ENCODE measurements at places on chromosomes 11 and 22.

DNA sequence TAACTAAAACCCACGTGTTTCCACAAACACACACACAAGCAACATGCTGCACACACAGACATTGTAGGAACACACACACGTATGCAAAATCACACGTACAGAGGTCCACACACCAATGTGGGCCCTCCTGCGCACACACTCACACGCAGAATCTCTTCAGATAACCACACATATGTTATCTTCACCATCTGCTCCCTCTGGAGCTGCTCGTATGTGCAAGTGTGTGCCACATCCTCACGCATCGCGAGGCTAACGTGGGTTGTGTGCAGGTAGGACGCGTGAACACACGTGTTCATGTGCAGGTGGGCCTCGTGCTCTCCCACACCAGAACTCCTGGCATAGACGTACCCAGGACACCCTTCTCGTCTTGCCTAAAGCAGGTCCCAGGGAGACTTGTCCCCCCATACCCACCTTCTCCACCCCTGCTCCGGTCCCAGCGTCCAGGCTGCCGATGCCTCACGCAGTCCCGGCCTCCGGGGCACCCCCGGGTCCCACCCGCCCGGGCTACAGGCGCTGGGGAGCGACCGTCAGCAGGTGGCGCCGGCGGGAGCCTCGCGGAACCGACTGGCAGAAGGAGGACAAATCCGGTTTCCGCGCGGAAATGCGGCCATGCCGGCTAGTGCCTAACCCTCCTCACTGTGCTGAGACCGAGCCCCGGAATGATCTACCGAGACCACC is 10.3 kb upstream of the IGSF9B start:
- peaks cover 2% of the 10 kb centered on the region for H3K4me1 ChIP-seq
- no peak overlapping the region for H3K4me3 ChIP-seq
- peaks cover 21% of the 10 kb centered on the region for H3K27me3 ChIP-seq
- no peak overlapping the region for H3K27ac ChIP-seq

DNA sequence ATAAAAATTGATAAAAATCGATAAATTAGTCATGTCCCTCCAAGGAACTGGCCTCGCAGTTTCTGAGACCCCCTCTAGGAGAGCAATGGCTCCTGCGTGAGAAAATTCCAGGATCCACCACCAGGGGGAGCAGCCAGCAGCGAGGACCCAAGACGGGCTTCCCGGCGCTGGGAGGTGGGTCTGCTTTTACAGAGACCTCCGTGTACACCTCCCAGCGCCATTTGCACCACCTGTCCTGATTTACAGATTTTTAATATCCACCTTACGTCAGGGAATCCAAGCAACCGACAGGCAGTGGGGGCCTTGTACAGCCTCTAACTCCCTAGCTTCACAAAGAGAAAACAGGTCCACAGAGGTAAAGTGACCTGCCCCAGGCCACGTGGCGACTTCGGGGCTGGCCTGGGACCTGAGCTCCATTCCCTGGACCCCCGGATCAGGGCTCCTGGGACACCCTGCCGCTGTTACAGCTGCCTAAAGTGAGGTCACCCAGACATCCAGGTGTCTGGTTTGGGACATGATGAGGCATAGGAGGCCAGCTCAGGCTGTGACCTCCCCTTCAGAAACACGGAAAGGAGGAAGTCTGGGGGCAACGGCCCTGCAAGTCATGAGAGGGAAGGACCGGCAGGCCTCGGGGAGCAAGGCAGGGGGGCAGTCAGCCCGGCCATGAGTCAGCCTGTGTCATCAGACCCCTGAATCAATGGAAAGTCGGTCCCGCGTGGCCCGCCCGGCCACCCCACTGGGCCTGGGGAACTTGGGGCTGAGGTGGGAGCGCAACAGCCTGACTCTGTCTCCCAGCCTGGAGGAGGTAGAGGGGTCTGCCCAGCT is 3.5 kb downstream of the OSM start:
- H3K27me3 ChIP-seq, result no peaks in the 10 kb centered on the region
- no peaks in the 10 kb centered on the region for H3K36me3 ChIP-seq
- H3K4me3 ChIP-seq, result peak overlapping the region; percentile 57

- no peak for DNase-seq
- no peaks in the 10 kb centered on the region for H3K36me3 ChIP-seq
- no peak overlapping the region for H3K27ac ChIP-seq
- no peaks in the 10 kb centered on the region for H3K27me3 ChIP-seq
- peaks cover 9% of the 10 kb centered on the region for H3K4me1 ChIP-seq
- no peak overlapping the region for H3K4me3 ChIP-seq
Observed at GRCh38 chr11:82041764-82042163, 691.9 kb downstream of the FAM181B start.

DNA sequence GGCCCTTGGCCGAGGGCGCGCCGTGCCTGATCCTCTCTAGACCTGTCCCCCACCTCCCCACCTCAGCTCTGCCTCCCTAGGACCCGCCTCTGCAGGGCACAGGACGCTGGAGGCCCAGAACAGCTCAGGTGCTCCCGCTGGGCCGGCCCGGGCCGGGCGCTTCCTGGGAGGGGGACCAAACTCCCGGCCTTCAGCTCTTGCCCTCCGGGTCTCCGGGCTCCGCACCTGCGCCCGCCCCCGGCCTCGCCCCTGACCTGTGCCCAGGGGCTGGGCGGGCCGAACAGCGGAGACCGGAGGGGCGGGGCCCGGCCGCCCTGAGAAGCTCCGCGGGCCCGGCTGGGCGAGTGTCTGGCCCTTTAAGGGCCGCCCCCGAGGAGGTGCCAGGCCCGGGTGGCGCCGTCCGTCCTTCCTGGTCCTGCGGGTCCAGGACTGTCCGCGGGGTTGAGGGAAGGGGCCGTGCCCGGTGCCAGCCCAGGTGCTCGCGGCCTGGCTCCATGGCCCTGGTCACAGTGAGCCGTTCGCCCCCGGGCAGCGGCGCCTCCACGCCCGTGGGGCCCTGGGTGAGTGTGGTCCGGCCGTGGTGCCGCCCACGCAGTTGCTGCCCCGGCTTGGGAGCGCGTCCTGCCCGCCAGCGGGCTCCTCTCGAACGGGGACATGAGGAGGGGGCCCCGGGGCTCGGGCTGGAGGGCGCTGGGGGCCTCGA is at the start of gene SSH3:
SSH3 (plus strand) TSS at position 399 of the 703 bp plus-strand sequence; CDS start at position 495, 96 bp downstream.
- DNase-seq, result no peak
- peak within 1 kb of the TSS; percentile 63 for H3K4me3 ChIP-seq
- peaks cover 8% of the 10 kb centered on the region for H3K36me3 ChIP-seq
- no peaks in the 10 kb centered on the region for H3K27me3 ChIP-seq
- H3K27ac ChIP-seq, result peak within 1 kb of the TSS; percentile 71

GRCh38 chr11:69524291-69524882 is 42.9 kb downstream of the LINC01488 start:
- no peaks in the 10 kb centered on the region for H3K36me3 ChIP-seq
- peaks cover 8% of the 10 kb centered on the region for H3K4me1 ChIP-seq
- no peaks in the 10 kb centered on the region for H3K27me3 ChIP-seq
- H3K4me3 ChIP-seq, result no peak overlapping the region

GRCh38 chr11:57458060-57458409 is 2.3 kb upstream of the RTN4RL2 start:
- peaks cover 22% of the 10 kb centered on the region for H3K4me1 ChIP-seq
- no peak for DNase-seq
- H3K4me3 ChIP-seq, result peak overlapping the region; percentile 42
- H3K36me3 ChIP-seq, result no peaks in the 10 kb centered on the region
- H3K27me3 ChIP-seq, result peaks cover 53% of the 10 kb centered on the region
- no peak overlapping the region for H3K27ac ChIP-seq

- peak overlapping the region; percentile 59 for H3K4me3 ChIP-seq
- peak overlapping the region; percentile 94 for H3K27ac ChIP-seq
- no peak for DNase-seq
- no peaks in the 10 kb centered on the region for H3K27me3 ChIP-seq
- H3K36me3 ChIP-seq, result peaks cover 10% of the 10 kb centered on the region
- H3K4me1 ChIP-seq, result peaks cover 94% of the 10 kb centered on the region
Observed at GRCh38 chr11:128506356-128506755, 81.0 kb downstream of the ETS1 start.

- H3K27ac ChIP-seq, result peak overlapping the region; percentile 92
- H3K4me1 ChIP-seq, result peaks cover 76% of the 10 kb centered on the region
- no peak for DNase-seq
- no peaks in the 10 kb centered on the region for H3K27me3 ChIP-seq
- H3K36me3 ChIP-seq, result no peaks in the 10 kb centered on the region
Observed at GRCh38 chr11:12160680-12161079, 50.3 kb downstream of the MICAL2 start.

GRCh38 chr11:31651208-31651607 is 141.6 kb downstream of the ELP4 start:
- peaks cover 11% of the 10 kb centered on the region for H3K4me1 ChIP-seq
- H3K4me3 ChIP-seq, result no peak overlapping the region
- no peak overlapping the region for H3K27ac ChIP-seq
- H3K27me3 ChIP-seq, result no peaks in the 10 kb centered on the region

- H3K36me3 ChIP-seq, result no peaks in the 10 kb centered on the region
- H3K27me3 ChIP-seq, result no peaks in the 10 kb centered on the region
- H3K4me3 ChIP-seq, result no peak overlapping the region
- H3K4me1 ChIP-seq, result peaks cover 19% of the 10 kb centered on the region
- no peak overlapping the region for H3K27ac ChIP-seq
Observed at GRCh38 chr11:75320643-75321042, 30.8 kb downstream of the ARRB1 start.

DNA sequence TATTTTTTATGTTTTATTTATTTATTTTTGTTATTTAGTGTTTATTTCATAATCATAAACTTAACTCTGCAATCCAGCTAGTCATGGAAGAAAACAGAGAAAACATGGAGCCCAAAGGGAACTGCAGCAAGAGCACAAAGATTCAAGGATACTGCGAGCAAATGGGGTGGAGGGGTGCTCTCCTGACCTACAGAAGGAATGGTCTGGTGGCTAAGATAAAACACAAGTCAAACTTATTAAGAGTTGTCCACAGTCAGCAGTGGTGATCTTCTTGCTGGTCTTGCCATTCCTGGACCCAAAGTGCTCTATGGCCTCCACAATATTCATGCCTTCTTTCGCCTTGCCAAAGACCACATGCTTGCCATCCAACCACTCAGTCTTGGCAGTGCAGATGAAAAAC is 36.7 kb downstream of the STIM1 start:
- H3K36me3 ChIP-seq, result peaks cover 2% of the 10 kb centered on the region
- no peak overlapping the region for H3K27ac ChIP-seq
- no peaks in the 10 kb centered on the region for H3K27me3 ChIP-seq
- DNase-seq, result no peak
- no peak overlapping the region for H3K4me3 ChIP-seq

DNA sequence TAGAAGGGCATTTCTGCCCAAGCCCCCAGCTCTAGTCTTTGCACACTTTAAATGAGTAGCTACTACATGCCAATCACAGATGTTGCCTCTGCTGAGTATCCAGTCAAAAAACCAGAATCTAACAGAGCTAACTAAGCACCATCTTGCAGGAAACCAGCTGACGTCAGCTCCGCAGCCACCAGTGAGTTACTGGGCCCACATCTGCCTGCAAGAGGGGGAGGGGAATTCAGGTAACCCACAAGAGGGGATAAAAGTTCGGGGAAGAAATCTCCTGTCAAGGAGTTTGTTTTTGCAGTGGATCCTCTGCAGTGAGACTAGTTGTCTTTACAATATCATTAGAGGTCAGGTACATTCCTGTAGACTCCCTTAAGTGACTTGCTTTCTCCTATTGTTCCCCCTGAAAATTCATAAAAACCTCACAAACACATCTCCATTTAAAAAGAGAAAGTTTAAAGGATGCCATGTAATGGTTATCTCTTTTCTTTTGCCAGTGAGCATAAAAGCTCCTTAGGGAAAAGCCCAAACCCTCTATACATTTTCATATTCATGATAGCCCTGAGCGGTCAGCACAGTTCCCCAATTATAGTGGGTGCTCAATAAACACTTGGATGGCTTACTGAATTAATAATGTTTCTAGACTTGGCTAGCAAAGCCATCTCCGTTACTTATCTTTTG is 9.3 kb downstream of the CD44 start:
- H3K4me3 ChIP-seq, result no peak overlapping the region
- H3K27me3 ChIP-seq, result no peaks in the 10 kb centered on the region
- no peak for DNase-seq
- peak overlapping the region; percentile 36 for H3K27ac ChIP-seq

DNA sequence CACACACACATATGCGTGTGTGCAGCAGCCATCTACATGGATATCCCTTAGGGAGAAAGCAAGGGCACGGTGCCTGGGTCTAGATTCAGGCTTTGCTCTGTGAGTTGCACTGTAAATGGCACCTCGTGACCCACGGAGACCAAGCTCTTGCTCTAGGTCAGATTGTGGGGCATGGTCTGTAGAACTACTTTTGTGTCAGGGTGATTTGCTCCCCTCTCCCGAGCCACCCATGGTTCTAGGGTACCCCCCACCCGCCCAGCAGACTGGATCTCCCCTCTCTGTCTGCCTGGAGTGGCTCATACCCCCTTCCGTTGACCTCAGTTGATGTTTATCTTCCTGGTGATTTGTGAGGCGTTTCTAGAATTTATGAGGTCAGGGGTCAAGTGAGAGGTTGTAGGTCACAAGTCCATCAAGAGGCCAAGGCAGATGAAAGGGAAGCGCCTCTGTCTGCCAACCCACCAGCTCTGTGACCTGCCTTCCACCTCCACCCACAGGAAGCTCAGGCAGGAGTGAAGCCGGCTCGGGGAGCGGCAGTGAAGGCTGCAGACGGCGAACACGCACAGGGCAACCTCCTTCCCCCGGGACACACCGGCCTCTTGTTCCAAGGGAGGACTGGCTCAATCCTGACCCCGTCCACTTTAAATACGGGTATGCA is 76.2 kb upstream of the TTLL12 start:
- peaks cover 14% of the 10 kb centered on the region for H3K27me3 ChIP-seq
- H3K36me3 ChIP-seq, result no peaks in the 10 kb centered on the region
- H3K4me3 ChIP-seq, result no peak overlapping the region
- no peak for DNase-seq
- peak overlapping the region; percentile 70 for H3K27ac ChIP-seq
- H3K4me1 ChIP-seq, result peaks cover 29% of the 10 kb centered on the region

GRCh38 chr22:39932918-39933649 is 27.1 kb upstream of the TMA7B start:
- H3K27ac ChIP-seq, result no peak overlapping the region
- H3K36me3 ChIP-seq, result no peaks in the 10 kb centered on the region
- H3K4me3 ChIP-seq, result no peak overlapping the region
- no peak for DNase-seq
- H3K27me3 ChIP-seq, result peaks cover 49% of the 10 kb centered on the region
- H3K4me1 ChIP-seq, result no peaks in the 10 kb centered on the region

- H3K4me3 ChIP-seq, result peak overlapping the region; percentile 87
- H3K36me3 ChIP-seq, result peaks cover 5% of the 10 kb centered on the region
- H3K4me1 ChIP-seq, result peaks cover 22% of the 10 kb centered on the region
- peak overlapping the region; percentile 97 for H3K27ac ChIP-seq
- no peaks in the 10 kb centered on the region for H3K27me3 ChIP-seq
Observed at GRCh38 chr22:17638182-17638431, 450 bp upstream of the BCL2L13 start.

GRCh38 chr11:117914398-117914761 is 14.8 kb downstream of the TMPRSS13 start:
- no peaks in the 10 kb centered on the region for H3K4me1 ChIP-seq
- H3K27me3 ChIP-seq, result peaks cover 40% of the 10 kb centered on the region
- H3K4me3 ChIP-seq, result no peak overlapping the region
- H3K27ac ChIP-seq, result no peak overlapping the region

GRCh38 chr11:124085997-124086846 is 29.0 kb upstream of the VWA5A start:
- no peak for DNase-seq
- no peaks in the 10 kb centered on the region for H3K36me3 ChIP-seq

- H3K27me3 ChIP-seq, result no peaks in the 10 kb centered on the region
- no peaks in the 10 kb centered on the region for H3K36me3 ChIP-seq
- H3K4me3 ChIP-seq, result no peak overlapping the region
- H3K27ac ChIP-seq, result no peak overlapping the region
- no peaks in the 10 kb centered on the region for H3K4me1 ChIP-seq
Observed at GRCh38 chr11:120024586-120024985, 113.3 kb downstream of the TRIM29 start.
